ENCODE measurements at places on chromosomes 12 and 14.

DNA sequence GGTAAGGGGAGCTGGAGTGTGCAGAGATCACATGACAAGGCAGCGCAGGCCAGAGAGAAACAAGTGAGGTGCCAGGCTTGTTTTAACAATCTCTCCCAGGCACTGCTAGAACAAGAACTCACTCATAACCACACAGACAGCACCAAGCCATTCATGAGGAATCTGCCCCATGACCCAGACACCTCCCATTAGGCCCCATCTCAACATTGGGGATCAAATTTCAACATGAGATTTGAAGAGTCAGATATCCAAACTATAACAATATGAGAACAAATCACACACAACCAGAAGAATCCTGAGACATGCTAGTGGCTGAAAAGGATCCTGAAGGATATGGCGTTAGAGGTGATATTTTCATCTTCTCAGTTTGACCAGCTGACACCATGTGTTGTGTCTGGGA is 21.9 kb downstream of the OR6J1 start:
- no peaks in the 10 kb centered on the region for H3K4me1 ChIP-seq
- H3K4me3 ChIP-seq = no peak overlapping the region
- H3K36me3 ChIP-seq = no peaks in the 10 kb centered on the region

DNA sequence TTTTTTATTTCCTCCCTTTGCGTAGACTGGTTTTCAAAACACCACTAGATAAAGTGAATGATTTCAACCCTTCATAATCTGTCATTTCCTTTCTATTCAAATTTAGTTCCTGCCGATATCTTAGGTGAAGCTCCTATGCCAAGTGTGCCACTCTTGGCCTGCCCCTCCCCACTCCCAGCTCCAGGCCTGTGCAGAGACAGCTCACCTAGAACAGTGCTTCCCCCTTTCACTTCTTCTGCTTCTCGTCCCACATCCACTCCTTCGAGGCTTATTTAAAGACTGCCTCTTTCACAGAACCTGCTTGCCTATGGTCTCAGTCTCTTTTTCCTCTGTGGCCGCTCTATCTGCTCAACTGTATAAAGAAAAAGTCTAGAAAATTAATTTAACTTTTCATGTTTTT is 473.8 kb downstream of the RAD51B start:
- no peaks in the 10 kb centered on the region for H3K4me1 ChIP-seq
- no peaks in the 10 kb centered on the region for H3K27me3 ChIP-seq
- DNase-seq = no peak
- no peaks in the 10 kb centered on the region for H3K36me3 ChIP-seq

DNA sequence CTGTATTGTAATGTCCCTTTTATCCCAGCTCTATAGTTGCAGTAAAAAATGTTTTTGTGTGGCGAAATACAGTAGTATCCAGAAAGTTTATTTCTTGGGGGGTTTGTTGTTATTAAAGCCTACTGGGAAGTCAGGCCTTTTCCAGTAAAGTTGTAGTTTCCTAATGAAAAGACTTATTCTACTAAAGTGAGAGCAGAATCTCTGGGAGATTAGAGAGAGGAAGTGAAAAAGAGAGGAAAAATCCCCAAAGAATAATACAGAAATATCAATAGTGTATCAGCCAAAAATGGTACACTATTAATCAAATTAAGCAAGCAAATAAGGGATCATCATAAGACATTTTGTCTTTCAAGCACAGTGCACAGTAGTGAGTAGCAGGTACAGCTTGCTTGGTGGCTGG is 46.3 kb upstream of the ATXN7L3B start:
- no peak overlapping the region for H3K4me3 ChIP-seq
- no peak overlapping the region for H3K27ac ChIP-seq
- DNase-seq = no peak
- no peaks in the 10 kb centered on the region for H3K36me3 ChIP-seq
- no peaks in the 10 kb centered on the region for H3K4me1 ChIP-seq

DNA sequence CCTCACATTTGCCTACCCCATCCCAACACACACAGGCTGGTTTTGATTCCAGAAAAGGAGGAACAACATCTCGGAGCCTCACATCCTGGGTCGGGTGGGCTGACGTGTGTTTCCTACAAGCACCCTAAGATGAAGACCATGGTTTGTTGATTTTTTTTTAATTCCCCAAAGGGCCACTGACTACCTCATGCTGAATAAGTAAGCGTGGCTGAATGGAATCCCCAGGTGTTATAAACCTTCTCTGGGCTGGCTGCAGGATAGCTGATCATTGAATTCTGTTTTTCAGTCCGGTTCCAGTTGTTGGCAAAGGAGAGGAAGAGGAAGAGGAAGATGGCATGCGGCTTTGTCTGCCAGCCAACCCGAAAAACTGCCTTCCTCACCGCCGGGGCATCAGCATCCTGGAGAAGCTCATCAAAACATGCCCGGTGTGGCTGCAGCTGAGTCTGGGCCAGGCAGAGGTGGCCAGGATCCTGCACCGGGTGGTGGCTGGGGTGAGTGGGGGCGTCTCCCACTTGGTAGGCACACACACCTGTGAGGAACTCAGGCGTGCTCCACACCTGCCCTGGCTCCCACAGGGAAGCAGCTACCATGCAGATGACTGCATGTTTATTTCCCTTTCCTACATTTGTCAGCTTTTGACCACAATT is 42.0 kb downstream of the RIN3 start:
- no peak overlapping the region for H3K27ac ChIP-seq
- no peak overlapping the region for H3K4me3 ChIP-seq
- H3K36me3 ChIP-seq = peaks cover 14% of the 10 kb centered on the region

DNA sequence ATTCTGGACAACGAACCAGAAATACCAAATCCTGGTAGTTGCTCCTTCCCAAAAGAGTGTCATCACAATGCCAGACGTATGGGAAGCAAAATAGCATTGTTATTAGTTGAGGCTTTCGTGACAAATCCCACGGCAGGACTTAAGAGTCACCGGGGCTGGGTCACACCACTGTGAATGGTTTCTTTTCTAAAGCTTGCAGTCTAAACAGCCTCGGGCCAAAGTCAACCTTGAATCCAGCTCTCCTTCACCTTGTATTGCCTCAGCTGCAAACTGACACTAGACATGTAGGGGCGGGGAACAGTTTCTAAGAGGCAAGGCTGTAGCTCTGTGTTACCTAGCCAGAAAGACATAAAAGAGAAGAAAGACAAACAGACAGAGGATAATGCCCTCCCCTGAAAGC is 734.8 kb downstream of the MED13L start:
- H3K27me3 ChIP-seq = no peaks in the 10 kb centered on the region
- no peak overlapping the region for H3K27ac ChIP-seq
- no peaks in the 10 kb centered on the region for H3K4me1 ChIP-seq
- H3K36me3 ChIP-seq = no peaks in the 10 kb centered on the region
- no peak overlapping the region for H3K4me3 ChIP-seq

GRCh38 chr12:116402163-116402939 is 124.9 kb upstream of the MED13L start:
- no peaks in the 10 kb centered on the region for H3K27me3 ChIP-seq
- no peak overlapping the region for H3K4me3 ChIP-seq
- no peak overlapping the region for H3K27ac ChIP-seq
- H3K36me3 ChIP-seq = no peaks in the 10 kb centered on the region
- no peaks in the 10 kb centered on the region for H3K4me1 ChIP-seq

DNA sequence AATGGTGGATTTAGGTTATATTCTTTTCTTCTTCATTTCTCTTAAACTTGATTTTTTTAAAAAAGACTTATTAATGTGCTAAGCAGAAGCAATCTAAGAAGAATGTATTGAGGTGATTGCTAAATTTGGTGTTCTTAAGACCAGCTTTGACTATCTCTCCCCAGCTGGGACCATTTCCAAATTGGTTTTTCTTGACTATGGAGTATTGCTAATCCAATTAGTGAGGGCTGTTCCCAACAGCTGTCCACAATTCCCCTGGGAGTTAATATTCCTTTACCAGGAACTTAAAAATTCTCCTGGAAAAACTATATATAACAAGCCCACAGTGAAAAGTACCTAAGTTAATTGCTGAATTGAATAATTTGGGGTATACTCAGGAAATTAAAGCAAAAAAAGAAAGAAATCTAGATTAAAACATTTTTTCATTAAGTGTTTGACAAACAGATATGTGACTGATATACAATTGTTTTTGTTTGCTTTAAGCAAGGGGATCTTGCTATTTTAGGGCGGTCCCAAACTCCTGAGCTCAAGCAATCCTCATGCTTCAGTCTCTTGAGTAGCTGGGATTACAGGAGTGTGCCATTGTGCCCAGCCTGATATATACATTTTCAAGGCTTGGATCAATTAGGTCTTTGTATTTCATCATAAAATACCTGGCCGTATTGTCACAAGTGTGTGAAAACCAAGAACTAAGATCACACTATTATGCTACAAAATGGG is 105.0 kb downstream of the FAR2 start:
- no peak overlapping the region for H3K4me3 ChIP-seq
- H3K4me1 ChIP-seq = no peaks in the 10 kb centered on the region
- DNase-seq = no peak
- no peaks in the 10 kb centered on the region for H3K27me3 ChIP-seq
- H3K27ac ChIP-seq = no peak overlapping the region
- no peaks in the 10 kb centered on the region for H3K36me3 ChIP-seq

- no peak overlapping the region for H3K27ac ChIP-seq
- no peak overlapping the region for H3K4me3 ChIP-seq
- no peak for DNase-seq
- H3K4me1 ChIP-seq = no peaks in the 10 kb centered on the region
- H3K36me3 ChIP-seq = peaks cover 21% of the 10 kb centered on the region
Measured at GRCh38 chr14:75723716-75724115, 62.7 kb downstream of the TTLL5 start.

DNA sequence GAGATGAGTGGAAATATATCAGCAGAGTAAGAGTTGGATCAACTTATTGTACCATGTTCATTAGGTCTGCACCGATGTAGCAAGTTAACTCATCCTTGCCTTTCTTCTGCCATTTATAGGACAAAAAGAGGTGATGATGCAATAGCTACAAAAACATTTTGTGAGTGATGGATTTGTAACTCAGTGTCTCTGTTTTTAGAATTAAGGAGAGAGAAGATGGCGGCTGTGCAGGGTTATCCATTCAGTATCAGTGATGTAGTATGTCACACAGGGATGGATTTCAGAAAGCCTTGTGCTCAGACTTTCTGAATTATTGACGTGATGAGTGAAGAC is 62.1 kb upstream of the GNPNAT1 start:
- peak; percentile 25 for DNase-seq
- H3K27ac ChIP-seq = peak overlapping the region; percentile 65
- H3K4me3 ChIP-seq = no peak overlapping the region
- no peaks in the 10 kb centered on the region for H3K27me3 ChIP-seq
- peaks cover 9% of the 10 kb centered on the region for H3K4me1 ChIP-seq

GRCh38 chr12:51963477-51963876 is 12.0 kb downstream of the ACVR1B start:
- no peak overlapping the region for H3K4me3 ChIP-seq
- H3K36me3 ChIP-seq = no peaks in the 10 kb centered on the region
- DNase-seq = no peak
- no peaks in the 10 kb centered on the region for H3K27me3 ChIP-seq
- H3K4me1 ChIP-seq = peaks cover 7% of the 10 kb centered on the region
- H3K27ac ChIP-seq = no peak overlapping the region

- peak; percentile 77 for DNase-seq
- peaks cover 31% of the 10 kb centered on the region for H3K36me3 ChIP-seq
- H3K4me1 ChIP-seq = peaks cover 13% of the 10 kb centered on the region
- peak overlapping the region; percentile 89 for H3K27ac ChIP-seq
- peak overlapping the region; percentile 95 for H3K4me3 ChIP-seq
Measured at GRCh38 chr14:60721326-60722106, 2.6 kb downstream of the SIX4 start.

- no peaks in the 10 kb centered on the region for H3K27me3 ChIP-seq
- H3K36me3 ChIP-seq = no peaks in the 10 kb centered on the region
- H3K4me3 ChIP-seq = no peak overlapping the region
Measured at GRCh38 chr12:84718906-84719305, 193.7 kb downstream of the SLC6A15 start.

- no peak for DNase-seq
- no peaks in the 10 kb centered on the region for H3K27me3 ChIP-seq
- no peak overlapping the region for H3K4me3 ChIP-seq
- peaks cover 4% of the 10 kb centered on the region for H3K4me1 ChIP-seq
- H3K36me3 ChIP-seq = no peaks in the 10 kb centered on the region
Measured at GRCh38 chr14:93086441-93087055, 29.2 kb downstream of the ITPK1 start.

GRCh38 chr12:6612652-6613014 is 5.5 kb upstream of the CHD4 start:
- H3K36me3 ChIP-seq = no peaks in the 10 kb centered on the region
- H3K4me3 ChIP-seq = no peak overlapping the region
- H3K27me3 ChIP-seq = no peaks in the 10 kb centered on the region
- peak overlapping the region; percentile 100 for H3K27ac ChIP-seq
- peaks cover 45% of the 10 kb centered on the region for H3K4me1 ChIP-seq

- H3K4me3 ChIP-seq = no peak overlapping the region
- no peak for DNase-seq
- no peaks in the 10 kb centered on the region for H3K27me3 ChIP-seq
- H3K36me3 ChIP-seq = no peaks in the 10 kb centered on the region
- H3K4me1 ChIP-seq = no peaks in the 10 kb centered on the region
- no peak overlapping the region for H3K27ac ChIP-seq
Measured at GRCh38 chr12:68007466-68007865, 18.2 kb downstream of the IFNG-AS1 start.

DNA sequence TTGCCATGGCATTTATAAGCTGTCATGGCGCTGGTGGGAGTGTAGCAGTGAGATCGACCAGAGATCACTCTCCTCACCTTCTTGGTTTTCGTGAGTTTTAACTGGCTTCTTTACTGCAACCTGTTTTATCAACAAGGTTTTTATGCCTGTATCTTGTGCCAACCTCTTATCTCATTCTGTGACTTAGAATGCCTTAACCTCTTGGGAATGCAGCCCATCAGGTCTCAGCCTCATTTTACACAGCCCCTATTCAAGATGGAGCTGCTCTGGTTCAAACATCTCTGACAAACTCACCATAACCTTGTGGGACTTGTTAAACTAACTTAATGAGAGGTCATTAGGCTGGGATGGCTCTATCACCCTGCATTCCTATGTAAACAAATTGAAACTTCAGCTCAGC is 151.3 kb downstream of the CAND1 start:
- no peak overlapping the region for H3K27ac ChIP-seq
- no peak for DNase-seq
- H3K36me3 ChIP-seq = no peaks in the 10 kb centered on the region
- peaks cover 7% of the 10 kb centered on the region for H3K4me1 ChIP-seq

GRCh38 chr12:57104292-57104910 is 6.8 kb downstream of the STAT6 start:
- H3K36me3 ChIP-seq = no peaks in the 10 kb centered on the region
- no peak overlapping the region for H3K27ac ChIP-seq
- no peak overlapping the region for H3K4me3 ChIP-seq
- peak; percentile 23 for DNase-seq

- no peaks in the 10 kb centered on the region for H3K36me3 ChIP-seq
- no peak overlapping the region for H3K4me3 ChIP-seq
- DNase-seq = no peak
- peaks cover 22% of the 10 kb centered on the region for H3K4me1 ChIP-seq
Measured at GRCh38 chr14:68468437-68469207, 324.2 kb downstream of the ZFP36L1 start.
